GM23248 (cell line): ENCODE measurements at places on chromosomes 1 and 21. TPM values are rescaled to one million over a fixed set of nuclear protein-coding genes. Genes with fewer than 3 reads are reported as not detected.

Gene AIRE
- not detected in 2 replicates for polyA plus RNA-seq

Gene TDRKH
- 1.9 and 2.2 TPM in 2 replicates for polyA plus RNA-seq

Gene LCK
- polyA plus RNA-seq, result 0.24 TPM in 1 of 2 replicates, not detected in the other

Gene SYT6
- not detected in 2 replicates for polyA plus RNA-seq

Gene SLC16A4
- 15.6 and 15.9 TPM in 2 replicates for polyA plus RNA-seq

Gene SOX13
- polyA plus RNA-seq, result 3.0 and 3.1 TPM in 2 replicates

Gene CD53
- 0.33 TPM in 1 of 2 replicates, not detected in the other for polyA plus RNA-seq

Gene DDR2
- polyA plus RNA-seq, result 94.7 and 96.1 TPM in 2 replicates

Gene PLA2G2F
- polyA plus RNA-seq, result not detected in 2 replicates

Gene NCAM2
- polyA plus RNA-seq, result 1.7 and 2.4 TPM in 2 replicates

Gene LPAR3
- not detected in 2 replicates for polyA plus RNA-seq

Gene FCRL1
- not detected in 2 replicates for polyA plus RNA-seq

Gene PLEKHA6
- 4.5 and 5.5 TPM in 2 replicates for polyA plus RNA-seq

Gene MATN1
- polyA plus RNA-seq, result 0.11 TPM in 1 of 2 replicates, not detected in the other

Gene SERTAD4
- polyA plus RNA-seq, result 1.0 and 1.7 TPM in 2 replicates

Gene DMBX1
- not detected in 2 replicates for polyA plus RNA-seq

Gene KRTAP13-2
- not detected in 2 replicates for polyA plus RNA-seq

Gene CR1L
- not detected in 2 replicates for polyA plus RNA-seq

Gene MARK1
- 0.18 and 0.40 TPM in 2 replicates for polyA plus RNA-seq

Gene IFNAR2
- polyA plus RNA-seq, result 19.1 and 21.8 TPM in 2 replicates

Gene TSPAN1
- 0.38 and 0.70 TPM in 2 replicates for polyA plus RNA-seq

Gene LBR
- polyA plus RNA-seq, result 16.8 and 19.0 TPM in 2 replicates

Gene GATAD2B
- 3.2 and 3.3 TPM in 2 replicates for polyA plus RNA-seq
